AG04449 (cell line): ENCODE measurements at places on chromosomes 6 and 20.

DNA sequence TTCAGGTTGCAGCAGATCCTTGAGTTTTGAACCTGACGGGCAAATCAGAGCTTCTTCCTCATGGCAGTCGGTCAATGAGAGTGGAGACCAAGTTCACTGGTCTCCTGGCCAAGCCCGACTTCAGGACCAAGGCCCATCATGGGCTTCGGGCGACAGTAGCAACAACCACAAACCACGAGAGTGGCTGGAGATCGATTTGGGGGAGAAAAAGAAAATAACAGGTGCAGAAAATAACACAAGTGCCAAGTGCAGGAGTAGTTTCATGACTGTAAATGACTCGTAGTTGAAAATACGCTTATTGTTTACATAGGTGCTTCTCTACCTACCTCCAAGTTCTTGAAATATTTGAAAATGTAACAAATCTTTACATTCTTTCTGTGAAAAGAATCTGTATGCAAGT lies 56.1 kb downstream of the DCBLD1 start:
- DNase-seq, result no peak

DNA sequence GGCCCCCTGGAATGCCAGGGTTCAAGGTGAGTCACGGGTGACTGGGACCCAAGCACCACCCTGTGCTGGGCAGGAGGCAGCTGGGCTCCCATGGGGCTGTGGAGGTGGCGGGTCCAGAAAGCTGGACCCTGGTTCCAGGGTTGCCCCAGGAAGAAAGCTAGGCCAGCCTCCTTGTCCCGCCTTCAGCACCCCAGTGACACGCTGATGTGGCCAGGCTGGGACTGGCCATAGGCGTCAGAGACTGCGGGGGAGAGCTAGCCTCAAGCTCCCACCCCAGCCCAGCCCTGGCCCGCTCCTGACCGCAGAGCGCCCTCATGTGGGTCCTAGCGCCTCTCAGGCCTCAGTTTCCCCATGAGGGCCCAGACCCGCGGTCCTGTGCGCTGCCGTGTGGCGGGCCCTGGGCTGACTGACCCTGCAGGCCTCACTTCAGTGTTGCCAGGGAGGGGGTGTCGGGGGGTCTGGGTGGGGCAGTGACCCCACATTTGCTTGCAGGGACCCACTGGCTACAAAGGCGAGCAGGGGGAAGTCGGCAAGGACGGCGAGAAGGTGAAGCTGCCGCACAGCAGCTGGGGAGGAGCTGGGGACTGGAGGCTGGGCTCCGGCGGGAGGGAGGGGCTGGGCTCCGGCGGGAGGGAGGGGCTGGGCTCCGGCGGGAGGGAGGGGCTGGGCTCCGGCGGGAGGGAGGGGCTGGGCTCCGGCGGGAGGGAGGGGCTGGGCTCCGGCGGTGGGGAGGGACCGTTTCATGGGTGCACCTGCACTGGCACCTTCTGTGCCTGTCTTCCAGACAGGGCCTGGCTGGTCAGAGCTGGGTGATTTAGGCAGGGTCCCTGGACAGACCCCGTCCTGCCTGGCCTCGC lies 7.9 kb downstream of the COL9A3 start:
- DNase-seq, result no peak

- DNase-seq, result no peak
These were observed 632.8 kb downstream of the HACE1 start for GRCh38 chr6:104226790-104227446.

DNA sequence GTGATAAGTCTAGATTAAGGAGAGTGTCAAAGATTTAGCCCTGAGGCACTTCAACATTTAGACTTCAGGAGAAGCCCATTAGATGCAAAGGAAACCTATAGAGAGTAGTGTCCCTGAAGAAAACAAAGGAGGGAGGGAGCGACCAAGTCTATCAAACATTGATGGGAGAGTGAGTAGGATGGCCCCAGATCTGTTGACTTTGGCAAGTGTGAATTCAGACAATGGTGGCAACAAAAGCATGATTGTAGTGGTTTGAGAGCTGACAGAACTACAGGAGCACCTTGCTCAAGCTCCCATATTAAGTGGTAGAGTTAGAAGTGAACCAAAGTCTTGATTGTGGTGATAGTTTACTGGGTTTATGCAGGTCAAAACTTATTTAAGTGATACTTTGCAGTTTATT lies 979 bp upstream of the ABCF1 start:
- DNase-seq, result no peak

- no peak for DNase-seq
These were observed 10.4 kb downstream of the IGF2R start for GRCh38 chr6:159979136-159979874.

GRCh38 chr20:58160451-58161061 lies 67.9 kb downstream of the ANKRD60 start:
- peak; percentile 12 for DNase-seq

- no peak for DNase-seq
These were observed at the start of gene NKX2-4 for GRCh38 chr20:21397341-21398108. Gene NKX2-4, minus strand, starts transcription at chr20:21397526. Its CDS starts 127 bp downstream, at chr20:21397399.

DNA sequence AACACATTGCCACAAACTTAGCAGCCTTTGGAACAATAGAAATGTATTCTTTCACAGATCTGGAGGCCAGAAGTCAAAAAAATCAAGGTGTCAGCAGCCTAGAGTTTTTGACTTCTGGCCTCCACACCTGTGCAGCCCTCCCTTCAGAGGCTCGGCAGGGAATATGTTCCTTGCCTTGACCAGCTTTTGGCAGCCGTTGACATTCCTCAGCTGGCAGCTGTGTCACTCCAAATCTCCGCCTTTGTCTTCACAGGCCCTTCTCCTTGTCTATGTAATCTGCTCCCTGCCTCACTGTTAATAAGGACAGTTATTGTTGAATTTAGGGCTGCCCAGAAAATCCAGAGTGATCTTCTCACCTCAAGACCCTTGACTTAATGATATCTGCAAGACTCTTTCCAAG lies 17.2 kb upstream of the AHI1 start:
- DNase-seq, result no peak

- DNase-seq, result no peak
These were observed 1.1 kb upstream of the PHF10 start for GRCh38 chr6:169725125-169726048.

DNA sequence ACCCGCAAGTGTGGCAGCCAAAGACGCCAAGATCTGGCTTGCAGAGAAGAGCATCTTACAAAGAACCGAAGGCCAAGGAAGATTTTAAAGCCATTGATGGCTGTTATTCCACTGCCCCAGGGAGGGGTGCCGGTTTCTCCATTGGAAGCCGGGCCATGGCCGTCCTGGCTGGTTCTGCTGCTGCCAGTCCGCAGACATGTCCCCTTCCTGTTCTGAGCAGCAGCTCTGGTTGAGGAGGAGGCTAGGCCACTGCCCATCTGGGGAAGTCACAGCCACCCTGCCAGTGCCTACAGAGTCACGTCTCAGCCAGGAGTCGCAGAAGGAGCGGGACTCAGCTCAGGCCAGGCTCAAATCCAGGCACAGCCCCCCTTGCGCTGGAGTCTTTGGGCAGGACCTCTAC lies 42.6 kb upstream of the MRGBP start:
- DNase-seq, result no peak

DNA sequence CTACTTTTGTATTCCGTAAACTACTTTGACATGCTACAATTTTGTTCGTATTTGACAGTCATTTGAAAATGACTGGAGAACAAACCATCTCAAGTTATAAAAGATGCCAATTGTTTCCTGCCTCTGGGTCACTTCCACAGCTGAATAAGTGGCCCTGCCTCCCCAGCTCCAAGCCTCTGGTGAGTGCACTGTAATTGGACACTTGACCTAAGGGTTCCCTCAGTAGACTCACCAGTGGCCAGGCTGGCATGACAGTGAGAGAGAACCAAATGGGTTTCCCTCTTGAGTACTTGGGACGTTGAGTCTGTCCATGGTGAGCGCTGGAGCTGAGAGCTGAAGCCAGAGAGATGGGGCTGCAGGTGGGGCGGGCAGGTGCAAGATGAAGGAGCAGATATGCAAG lies 57.1 kb downstream of the SLC35D3 start:
- no peak for DNase-seq

GRCh38 chr6:127966616-127967015 lies 65.8 kb upstream of the THEMIS start:
- DNase-seq, result peak; percentile 45

DNA sequence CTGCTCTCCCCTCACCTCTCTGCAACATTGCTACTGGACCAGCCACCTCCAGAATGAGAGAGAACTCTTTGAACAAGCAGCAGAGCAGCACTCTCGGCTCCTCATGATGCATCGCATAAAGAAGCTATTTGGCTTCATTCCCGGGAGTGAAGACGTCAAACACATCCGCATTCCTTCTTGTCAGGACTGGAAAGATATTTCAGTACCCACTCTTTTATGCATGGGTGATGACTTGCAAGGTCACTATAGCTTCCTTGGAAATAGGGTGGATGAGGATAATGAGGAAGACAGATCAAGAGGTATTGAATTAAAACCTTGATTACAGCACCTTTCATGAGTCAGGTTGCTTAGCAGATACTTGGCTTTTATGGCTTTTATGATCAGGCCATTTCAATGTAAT lies 4.3 kb downstream of the CALHM4 start:
- peak; percentile 87 for DNase-seq

DNA sequence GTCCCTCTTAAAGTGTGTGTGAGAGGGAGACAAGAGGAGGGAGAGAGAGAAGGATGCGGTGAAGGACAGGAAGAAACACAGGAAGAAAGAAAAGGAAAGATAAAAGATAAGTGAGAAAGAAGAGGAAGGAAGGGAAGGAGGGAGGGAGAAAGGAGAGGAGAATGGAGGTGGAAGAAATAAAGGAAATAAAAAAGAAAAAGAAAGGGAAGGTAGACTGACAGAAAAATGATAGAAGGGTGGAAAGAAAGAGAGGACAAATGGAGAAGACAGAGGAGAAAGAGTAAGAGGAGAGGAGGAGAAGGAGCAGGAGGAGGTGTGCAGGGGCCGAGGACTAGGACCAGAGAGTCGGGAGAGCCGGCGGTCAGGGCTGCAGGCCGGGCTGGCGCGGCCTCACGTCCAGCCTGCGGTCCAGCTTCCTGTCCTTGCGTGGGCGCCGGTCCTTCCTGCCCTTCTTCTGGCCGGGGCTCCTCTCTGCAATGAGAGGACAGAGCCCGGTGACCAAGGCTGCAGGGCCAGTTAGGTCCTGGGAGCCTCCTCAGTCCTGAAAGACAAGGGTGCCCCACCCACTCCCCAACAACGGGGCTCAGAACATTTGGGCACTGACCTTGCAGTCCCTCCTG lies 42.0 kb downstream of the RSPO4 start:
- no peak for DNase-seq

DNA sequence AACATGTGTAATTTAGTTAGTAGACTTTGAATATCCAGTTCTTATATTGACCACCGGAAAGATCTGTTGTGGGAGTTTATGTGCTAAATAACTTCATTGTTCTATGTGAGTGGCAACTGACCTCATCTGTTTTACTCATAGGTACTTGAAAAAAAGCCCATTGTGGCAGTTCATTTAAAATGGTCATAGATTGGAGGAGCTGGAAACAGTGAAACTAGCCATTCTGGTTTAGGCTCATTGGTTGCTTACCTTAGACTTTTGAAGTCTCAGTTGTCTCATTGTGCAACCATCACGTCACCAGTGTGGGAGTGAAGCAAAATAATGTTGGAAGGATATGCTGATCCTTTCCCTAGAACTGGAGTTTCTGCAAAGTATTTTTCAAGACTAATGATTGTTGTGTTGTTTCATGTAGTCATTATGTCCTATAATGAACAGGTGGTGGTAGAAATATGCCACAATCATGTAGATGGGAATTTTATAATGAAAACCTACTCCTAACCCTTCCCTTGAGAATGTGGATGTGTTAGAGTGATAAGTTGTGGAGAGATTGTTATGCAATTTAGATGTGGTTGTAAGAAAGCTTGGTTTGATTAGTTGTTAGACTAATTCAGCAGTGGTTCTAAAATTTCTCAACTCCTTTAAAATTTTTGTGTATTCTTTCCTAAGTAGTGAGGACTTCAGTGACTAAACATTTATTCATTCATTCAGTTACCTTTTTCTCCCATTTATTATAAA lies 18.3 kb downstream of the DSP start:
- no peak for DNase-seq

DNA sequence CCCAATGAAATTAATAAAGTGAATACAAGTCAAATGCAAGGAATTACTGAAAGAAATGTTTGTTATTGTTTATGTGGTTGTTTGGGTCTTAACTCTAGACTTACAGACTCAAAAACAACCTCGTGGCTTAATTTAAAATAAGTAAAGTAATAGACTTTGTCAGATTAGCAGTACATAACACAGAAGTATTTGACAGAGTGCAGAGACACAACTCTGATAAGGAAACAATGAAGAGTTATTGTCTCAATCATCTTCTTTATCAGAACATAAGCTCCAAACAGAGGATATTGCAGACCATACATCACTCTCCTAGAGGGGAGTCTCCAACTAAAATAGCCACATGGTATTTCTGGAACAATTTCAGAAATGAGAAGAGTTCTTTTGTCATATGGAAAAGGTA lies 487.7 kb upstream of the HS3ST5 start:
- DNase-seq, result no peak

DNA sequence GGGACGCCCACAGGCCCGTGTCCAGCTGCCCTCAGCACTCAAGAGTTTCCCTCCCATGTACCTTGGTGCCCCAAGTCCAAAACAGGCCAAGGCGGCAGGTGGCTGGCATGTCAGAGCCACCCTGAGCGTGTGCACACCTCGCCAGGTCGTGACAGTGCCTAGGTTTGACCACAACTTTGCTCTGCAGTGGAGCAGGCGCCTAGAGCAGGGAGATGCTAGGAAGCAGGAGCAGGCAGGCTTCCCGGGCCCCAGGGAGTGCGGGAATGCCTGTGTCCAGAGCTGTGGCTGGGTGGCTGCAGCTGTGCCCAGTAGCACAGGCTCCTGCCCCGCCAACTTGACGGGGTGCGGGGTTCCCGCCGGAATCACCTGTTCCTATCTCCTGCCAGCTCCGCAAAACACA lies 380.8 kb upstream of the IMPG1 start:
- no peak for DNase-seq

GRCh38 chr20:50141811-50142561 lies 11.5 kb downstream of the PEDS1 start:
- no peak for DNase-seq
